RPMI8226 (cell line): ENCODE measurements at places on chromosomes 1 and 21.

- DNase-seq, result no peak
These were observed 228.4 kb upstream of the COA6 start for GRCh38 chr1:234144901-234145300.

- DNase-seq, result no peak
These were observed 45.3 kb upstream of the ITPKB start for GRCh38 chr1:226784081-226785049.

- no peak for DNase-seq
These were observed 109.6 kb upstream of the BMP8A start for GRCh38 chr1:39381839-39382238.

GRCh38 chr1:30693366-30693765, 30.0 kb downstream of the MATN1 start:
- no peak for DNase-seq

GRCh38 chr21:34669149-34669879, 520 bp downstream of the CLIC6 start:
- no peak for DNase-seq
